ENCODE measurements at places on chromosomes 11 and 22.

- DNase-seq: no peak
Measured at GRCh38 chr11:16690086-16690485, 48.4 kb upstream of the C11orf58 start.

GRCh38 chr22:37109242-37109917 is at the start of gene TMPRSS6:
TSS of gene TMPRSS6 (minus strand) at chr22:37109713. CDS start at chr22:37103417, 6,296 bp downstream.
- no peak for DNase-seq

GRCh38 chr11:61756452-61757212 is 4.2 kb downstream of the MYRF start:
- DNase-seq: no peak

DNA sequence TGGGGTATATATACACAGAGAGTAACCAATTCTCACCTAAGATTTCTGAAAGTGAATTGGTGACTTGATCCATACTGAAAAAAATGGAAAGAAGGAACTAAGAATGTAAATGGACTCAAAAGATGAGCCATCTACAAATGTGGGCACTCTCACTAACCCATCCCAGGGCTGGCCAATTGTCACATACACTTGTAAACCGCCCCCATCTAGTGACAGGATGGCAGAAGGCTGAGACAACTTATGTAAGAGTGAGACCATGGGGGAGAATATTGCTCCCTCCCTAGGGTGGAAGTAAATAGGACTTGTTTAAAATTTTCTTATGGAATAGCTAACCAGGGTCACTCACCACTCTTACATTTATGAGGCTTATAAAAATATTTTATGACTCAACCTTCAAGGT is 377.1 kb upstream of the ISX start:
- DNase-seq: no peak

DNA sequence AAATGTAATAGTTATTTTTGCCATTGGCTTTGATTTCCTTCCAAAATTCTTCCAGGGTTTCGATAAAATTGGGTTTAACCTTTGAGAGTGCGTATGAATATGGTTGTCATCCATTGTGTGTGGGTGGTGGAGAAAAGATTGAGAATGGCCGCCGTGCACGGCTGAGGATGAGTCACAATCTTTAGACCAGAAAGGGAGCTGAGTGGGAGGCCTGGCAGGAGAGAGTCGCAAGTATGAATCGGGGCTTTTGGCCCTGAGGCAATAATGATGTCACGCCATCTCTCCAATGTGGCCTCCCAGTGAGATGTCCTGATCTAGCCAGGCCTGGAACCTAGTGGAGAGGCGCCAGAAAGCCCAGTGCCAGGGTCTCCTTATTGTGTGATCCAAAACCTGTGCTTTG is 33.1 kb upstream of the SMPD1 start:
- DNase-seq: no peak

GRCh38 chr11:12176410-12176809 is 66.0 kb downstream of the MICAL2 start:
- no peak for DNase-seq

- no peak for DNase-seq
Measured at GRCh38 chr11:85634747-85635146, 6.4 kb downstream of the TMEM126B start.

GRCh38 chr11:18310800-18311340 is 11.1 kb downstream of the HPS5 start:
- DNase-seq: no peak

- DNase-seq: no peak
Measured at GRCh38 chr11:27281740-27282590, 81.0 kb downstream of the CCDC34 start.

DNA sequence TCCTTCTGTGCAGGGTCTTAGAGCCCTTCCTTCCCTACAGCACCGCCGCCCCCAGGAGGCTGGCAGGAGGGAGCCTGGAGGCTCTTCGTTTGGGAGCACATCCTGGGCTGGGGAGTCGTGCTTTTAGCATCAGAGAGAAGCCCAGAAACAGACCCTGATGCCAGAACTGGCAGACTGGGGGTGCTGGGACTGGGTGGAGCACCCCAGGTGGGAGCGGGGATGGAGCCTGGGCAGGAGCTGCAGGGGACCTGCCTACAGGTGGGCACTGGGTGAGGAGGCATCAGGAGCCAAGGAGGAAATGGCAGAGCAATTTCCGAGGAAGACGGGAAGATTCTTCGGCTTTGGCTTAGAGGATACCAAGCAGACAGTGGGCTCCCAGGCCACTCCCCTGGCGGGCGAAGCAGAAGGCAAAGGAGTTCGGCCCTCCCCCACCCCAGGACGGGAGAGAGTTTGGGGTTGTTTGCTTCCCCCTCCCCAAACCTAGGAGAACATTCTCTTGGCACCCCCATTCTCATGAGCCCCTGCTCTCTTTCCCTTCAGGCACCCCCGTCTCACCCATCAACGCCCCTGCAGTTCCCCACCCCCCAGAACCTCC is 1.1 kb downstream of the SYT7 start:
- DNase-seq: no peak

GRCh38 chr11:133381761-133382130 is 150.6 kb downstream of the OPCML start:
- no peak for DNase-seq

Measured in HEK293T (cell line).